Activated T-helper 1 cell treated with Interleukin-2 at 50 U/mL for 16 hours (primary cell): ENCODE measurements at places on chromosomes 2 and 18.

DNA sequence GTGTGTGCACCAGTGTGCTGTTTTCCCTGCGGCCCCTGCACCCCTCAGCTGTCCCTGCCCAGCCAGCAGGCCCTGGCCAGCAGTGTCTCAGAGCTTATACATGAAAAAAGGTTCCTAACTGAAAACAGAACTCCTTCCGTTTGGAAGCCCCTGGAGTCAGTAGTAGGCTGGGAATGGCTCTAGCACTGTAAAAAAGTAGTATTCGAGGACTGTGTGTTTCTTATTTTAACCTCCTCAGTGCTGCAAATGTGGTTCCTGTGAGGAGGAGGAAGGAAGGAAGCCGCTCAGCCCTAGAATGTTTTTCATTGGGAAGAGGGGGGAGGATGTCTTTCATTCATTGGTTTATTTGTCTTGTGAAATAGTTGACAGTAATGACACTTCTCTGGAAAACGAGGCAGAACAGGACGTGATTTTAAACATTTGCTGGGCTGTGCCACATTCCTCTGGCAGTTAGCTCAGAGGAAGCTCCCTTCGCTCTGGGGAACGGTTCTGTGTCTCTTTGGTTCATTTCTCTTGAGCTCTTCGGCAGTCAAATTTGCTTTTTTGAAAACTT, 103.5 kb downstream of the SPTBN1 start:
- no peak for DNase-seq

DNA sequence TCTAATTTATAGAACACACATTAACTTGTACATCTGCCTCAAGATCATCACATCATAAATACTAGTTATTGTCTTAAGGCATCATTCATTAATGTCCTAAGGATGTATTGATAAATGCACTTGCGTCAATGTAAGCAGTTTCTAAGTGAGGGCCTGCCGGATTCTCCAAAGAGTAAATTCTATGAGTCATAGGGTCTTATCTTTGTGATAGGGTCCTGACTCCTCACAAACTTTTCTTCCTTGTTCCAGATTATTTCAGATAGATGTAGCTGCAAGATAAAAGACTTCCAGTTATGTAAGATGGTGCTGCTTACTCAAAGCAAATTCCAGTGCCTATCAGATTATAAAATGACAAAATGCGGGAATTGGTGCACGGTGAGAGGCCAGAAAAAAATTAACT, 315.0 kb upstream of the SLC39A10 start:
- DNase-seq, result no peak

DNA sequence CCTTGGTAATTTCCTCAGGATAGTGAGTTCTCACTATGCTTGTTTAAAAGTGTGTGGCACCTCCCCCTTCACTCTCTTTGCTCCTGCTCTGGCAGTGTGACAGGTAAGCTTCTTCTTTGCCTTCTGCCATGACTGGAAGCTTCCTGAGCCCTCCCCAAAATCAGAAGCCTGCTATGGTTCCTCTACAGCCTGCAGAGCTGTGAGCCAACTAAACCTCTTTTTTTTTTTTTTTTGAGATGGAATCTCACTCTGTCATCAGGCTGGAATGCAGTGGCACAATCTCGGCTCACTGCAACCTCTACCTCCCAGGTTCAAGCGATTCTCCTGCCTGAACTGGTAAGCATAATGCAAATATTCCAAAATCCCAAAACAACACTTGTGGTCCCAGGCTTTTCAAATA, 80.0 kb downstream of the SOWAHC start:
- DNase-seq, result no peak

DNA sequence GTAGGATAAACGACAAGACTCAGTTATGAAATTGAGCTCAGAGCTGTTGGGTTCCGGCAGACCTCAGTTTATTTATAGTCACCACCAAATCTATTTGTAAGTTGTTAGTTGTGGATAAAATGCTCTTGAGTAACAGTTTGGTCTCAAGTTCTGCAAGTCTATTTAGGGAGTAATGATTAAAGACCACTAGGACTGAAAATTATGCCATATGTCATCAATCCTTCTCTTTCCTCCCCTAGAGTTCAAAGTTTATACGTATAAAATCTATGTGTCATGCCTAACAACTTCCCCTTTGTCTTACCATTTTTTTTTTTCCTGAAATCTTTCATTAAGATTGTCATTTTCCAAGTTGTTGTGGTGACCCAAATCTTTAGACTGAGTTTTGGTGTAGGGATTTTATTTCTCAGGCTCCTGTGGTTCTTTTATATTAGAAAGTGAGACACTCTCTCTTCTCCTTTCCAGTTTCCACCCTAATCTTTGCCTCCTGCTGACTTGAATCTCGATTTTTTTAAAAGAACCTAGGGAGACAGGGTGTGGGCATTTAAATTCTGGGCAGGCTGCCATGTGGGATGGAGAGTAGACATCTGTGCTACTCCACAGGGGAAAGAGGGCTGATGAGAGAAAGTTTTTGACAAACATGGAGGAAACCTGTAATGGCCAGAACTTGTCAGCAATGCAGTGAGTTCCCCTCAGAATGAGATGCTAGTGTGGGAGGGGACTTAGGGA, 51.0 kb downstream of the LAMA3 start:
- DNase-seq, result no peak

DNA sequence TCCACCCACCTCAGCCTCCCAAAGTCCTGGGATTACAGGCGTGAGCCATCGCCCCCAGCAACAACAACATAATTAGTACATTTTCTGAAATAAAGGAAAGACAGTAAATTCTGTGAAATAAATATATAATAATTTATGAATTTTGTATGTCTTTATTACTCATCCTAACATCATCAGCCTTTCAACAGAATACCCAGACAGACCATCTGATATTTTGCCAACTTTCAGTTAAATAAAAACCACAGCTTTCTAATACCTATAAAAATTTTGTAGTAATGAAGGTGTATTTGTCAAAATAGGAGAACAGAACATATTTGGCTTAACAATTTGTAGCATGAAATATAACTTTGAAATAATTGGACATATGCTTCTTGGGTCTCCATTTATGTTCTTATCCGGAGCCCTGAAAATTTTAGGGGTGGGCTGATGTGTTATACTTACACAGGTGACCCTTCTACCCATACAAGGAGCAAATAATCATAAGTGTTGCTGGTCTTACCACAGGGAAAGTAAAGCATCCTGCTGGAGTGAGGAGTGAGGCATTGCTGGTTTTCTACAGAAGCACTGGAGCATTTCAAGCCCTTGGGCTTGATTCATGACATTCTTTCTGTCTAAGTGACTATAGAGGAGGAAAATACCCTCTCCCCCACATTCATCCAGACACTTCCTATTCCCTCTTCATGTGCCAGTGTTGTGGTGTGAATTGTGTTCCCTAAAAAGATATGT, 99.3 kb downstream of the SPOPL start:
- DNase-seq, result no peak

GRCh38 chr2:169815849-169816248, 8.9 kb downstream of the METTL5 start:
- no peak for DNase-seq

- DNase-seq, result no peak
These were observed 642 bp upstream of the SRSF7 start for GRCh38 chr2:38751596-38752410.

GRCh38 chr18:76573325-76574025, 78.4 kb upstream of the ZNF516 start:
- no peak for DNase-seq

DNA sequence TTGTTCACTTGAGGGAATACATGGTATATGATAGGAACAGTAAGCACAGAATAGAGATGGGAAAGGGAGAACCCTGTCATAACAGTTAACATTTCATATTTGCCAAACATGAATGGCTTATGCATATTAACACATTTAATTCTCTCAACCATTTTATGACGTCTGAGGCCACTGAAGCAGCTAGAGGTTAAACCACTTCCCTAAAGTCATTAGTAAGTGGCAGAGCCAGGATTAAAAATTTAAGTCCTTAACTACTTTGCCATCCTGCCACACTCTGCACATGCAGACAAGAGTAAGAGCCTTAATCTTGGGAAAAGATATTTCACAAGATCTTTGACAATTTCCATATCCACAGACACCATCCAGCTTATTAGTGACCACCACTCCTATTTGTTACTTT, 2.1 kb downstream of the LIPT1 start:
- no peak for DNase-seq

DNA sequence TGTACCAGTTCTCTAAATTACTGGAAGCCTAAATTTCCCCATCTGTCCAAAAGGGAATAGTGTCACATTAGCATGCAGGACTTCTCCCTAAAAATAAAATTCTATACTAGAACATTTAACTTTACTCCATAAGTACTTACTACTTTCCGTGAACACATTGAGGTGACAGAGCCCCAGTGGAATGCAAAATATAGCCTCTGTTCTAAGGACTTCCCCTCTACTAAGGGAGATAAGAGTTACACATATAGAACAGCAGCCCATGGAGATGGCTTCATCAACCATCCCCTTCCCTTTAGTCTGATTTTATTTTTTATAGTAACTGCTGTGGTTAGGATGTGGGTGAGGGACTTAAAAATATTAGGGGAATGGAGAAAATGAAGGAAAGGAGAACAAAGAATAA, 68.9 kb upstream of the STPG4 start:
- DNase-seq, result no peak

- DNase-seq, result no peak
These were observed 37.6 kb upstream of the GPR17 start for GRCh38 chr2:127608061-127609030.

GRCh38 chr2:111117598-111118480, 2.9 kb upstream of the BCL2L11 start:
- DNase-seq, result no peak

GRCh38 chr2:202112041-202112440, 39.0 kb downstream of the KIAA2012 start:
- no peak for DNase-seq

DNA sequence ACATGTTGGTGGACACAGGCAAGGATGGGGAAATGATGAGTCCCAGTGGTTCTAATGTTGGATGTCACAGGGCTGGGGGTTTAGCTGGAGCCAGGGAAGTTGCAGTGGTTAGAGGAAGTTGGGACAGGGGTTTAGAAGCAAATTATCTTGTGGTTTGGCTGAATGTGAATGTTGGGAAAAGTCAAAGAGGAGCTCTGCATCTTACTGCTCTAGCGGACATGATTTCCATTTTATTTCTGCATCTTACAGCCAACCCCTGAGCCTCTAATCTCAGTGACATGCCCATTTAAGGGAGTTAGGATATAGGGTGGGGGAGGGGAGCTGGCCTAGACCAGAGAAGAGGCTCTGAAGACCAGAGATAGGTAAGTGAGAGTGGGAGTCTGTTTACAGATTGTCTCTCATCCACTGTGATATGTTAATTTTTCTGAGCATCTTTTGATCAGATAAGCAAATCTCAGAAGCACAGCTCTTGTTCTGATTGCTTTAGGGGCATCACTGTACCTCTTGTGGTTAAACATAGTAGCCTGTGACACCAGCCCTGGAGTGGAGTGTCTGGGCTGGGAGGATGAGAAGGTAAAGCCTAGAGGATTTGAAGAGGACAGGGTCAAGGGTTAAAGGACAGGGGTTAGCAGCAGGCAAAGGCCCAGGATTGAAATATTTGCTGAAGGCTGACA, 43.6 kb downstream of the SETBP1 start:
- no peak for DNase-seq

- no peak for DNase-seq
These were observed 1.7 kb upstream of the ICOS start for GRCh38 chr2:203934711-203935438.

- no peak for DNase-seq
These were observed 512.9 kb downstream of the LRRTM4 start for GRCh38 chr2:77009307-77009706.
